ENCODE measurements at places on chromosomes 6 and 20.

- DNase-seq = no peak
Measured at GRCh38 chr20:38722683-38723016, 1.6 kb upstream of the SLC32A1 start.

DNA sequence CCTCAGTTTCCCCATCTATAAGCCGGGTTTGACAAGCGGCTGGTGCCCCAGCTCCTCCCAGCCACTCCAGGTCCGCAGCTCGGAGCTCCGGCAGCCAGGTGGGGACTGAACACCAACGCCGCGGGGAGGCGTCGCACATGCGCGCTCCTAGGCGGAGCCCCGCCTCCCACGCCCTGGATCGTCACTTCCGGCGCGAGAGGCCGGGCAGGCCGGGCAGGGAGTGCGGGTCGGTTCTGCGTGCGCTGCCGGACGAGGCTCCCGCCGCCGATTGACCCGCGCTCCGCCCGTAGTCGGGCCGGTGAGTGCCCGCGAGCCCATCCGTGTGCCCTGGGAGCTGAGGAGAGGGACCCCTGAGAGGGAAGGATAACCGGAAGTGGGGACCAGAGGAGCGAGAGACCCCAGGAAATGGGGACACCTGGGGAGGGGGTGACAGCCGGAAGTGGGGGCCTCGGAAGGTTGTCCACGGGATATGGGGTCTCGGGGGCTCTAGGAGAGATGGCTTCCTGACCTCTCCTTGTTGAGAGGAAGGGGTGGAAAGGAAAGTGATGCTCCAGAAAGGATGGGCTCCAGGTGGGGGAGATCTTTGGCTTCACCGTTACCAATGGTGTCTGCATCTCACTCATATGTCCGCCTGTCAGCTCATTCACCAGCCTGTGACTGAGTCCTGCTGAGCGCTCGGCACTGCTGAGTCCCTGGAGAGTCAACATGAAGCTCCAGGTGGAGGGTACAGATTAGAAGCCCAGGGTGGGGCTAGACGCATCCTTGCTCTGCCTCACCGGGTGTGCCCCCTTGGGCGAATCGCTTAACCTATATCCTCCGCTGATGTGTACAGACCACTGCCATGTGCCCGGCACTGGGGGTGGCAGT lies at the start of gene TTPAL:
Gene TTPAL (plus strand): TSS at position 181 of the 867 bp plus-strand sequence. CDS start 4,126 bp downstream, outside the sequence.
- peak; percentile 94 for DNase-seq

- DNase-seq = peak; percentile 77
Measured at GRCh38 chr20:56343861-56344381, 14.9 kb upstream of the FAM210B start.

DNA sequence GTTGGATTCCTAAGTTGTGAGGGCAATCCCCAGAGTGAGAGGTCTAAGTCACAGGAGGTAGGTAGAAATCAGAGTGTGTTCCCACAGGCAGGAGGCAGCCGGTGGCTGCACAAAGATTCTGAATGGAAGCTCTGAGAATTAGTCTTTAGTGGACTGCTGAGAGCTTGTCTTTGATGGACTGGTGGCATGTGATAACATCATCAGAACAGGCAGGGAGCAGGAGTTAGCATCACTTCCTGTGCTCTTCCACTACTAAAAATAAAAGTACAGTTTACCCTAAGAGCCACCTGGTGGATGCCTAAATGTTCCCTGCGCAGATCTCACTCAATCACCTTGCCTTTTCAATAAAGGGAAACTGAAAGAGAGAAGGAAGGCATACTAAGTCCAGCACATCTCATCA lies 294.6 kb upstream of the POU3F2 start:
- DNase-seq = no peak

GRCh38 chr20:64131406-64131805 lies 24.0 kb upstream of the NPBWR2 start:
- DNase-seq = no peak

GRCh38 chr6:40732878-40733277 lies 145.7 kb upstream of the LRFN2 start:
- DNase-seq = no peak

- peak; percentile 60 for DNase-seq
Measured at GRCh38 chr6:101396548-101397173, 3.2 kb downstream of the GRIK2 start.

DNA sequence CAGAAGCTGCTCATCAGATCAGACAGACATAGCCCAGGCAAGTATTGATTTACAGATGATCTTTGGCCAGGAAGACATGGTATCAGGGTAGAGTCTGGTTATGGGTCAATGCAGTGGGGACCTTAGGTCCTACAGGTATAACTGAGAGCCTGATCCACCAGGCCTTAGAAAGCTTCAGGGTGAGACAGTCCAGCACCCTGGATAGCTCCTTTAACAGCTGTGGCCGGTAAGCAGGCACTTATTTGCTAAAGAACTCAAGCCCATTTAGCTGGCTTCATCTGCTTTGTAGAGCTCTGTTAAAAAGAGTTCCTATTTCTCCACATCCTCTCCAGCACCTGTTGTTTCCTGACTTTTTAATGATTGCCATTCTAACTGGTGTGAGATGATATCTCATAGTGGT lies 39.6 kb downstream of the ESR1 start:
- DNase-seq = no peak

- no peak for DNase-seq
Measured at GRCh38 chr20:43065299-43065698, 124.4 kb downstream of the PTPRT start.

DNA sequence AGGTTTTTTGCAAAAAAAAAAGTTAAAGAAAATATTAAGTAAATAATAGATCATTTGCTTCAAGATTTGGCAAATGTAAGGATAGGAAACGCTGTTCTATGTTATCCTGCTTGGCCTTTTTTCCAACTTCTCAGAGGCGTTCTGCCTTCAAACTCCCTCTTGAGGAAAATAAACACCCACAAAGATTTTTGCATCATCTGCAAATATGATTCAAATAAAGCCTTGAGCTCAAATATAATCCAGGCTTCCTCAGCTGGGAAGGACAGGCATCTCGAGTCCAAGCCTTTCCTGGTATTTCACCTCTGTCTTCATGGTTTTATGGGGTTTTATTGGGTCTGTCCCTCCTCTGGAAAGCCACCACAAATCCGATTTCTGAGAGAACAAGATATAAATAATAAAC lies 67.7 kb upstream of the PTPN1 start:
- no peak for DNase-seq

DNA sequence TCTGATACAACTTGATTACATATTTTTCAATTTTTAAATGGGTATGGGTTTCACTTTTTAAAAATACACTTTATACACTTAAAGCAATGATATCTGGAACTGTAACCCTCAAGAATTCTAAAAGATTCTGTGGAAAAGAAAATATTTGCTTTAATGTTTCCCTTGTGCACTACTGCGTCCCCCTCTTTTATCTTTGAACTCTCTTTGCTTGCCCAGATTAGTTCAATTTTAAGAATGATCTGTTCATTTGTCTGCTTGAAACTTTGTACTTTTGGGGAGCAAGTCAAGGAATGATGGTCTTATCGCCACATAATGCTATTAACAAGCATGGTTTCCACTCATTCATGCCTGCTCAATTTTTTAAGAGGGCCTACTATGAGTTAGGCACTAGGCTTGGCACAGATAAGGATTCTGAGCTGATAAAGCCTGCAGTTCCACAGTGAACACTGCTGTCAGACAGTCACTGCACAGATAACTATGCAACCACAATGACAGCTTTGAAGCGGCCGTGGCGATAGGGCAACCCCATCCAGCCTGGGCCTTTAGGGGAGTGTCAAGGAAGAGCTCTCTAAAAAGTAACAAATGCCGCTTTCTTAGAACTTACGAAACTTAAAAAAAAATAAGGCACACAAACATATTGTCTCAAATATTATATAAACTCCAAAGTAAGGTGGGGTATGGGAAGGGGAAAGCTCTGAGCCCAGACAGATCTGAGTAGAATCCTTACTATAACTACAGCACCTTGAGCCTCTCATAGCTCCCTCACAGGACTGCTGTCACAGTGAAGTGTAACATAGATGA lies 29.7 kb downstream of the FYN start:
- peak; percentile 72 for DNase-seq

- no peak for DNase-seq
Measured at GRCh38 chr20:40931410-40932044, 97.1 kb upstream of the TOP1 start.

DNA sequence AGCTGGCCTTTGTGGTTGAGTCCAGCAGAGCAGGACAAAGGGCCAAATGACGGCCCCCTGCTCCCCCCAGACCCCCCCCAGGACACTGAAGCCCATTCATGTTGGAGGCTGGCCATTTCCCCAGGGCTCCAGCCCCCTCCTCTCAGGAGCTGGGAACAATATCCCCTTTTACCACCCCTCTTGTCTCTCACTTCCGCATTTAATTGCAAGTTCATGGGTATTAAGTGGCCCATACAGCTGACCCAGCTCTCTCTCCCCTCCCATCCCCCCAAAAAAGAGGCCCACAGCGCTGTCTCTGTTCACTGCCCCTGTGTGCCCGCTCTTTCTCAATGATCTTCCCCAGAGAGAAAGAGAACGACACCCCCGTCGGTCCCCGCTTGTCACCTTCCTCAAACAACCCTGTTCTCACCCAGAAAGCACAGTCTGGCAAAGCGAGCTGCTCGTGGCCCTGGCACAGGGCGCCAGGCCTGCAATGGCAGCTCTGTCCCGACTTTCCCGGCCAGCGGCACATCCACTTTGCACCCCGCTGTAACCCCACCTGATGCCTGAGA lies 30.4 kb downstream of the PREX1 start:
- DNase-seq = no peak

DNA sequence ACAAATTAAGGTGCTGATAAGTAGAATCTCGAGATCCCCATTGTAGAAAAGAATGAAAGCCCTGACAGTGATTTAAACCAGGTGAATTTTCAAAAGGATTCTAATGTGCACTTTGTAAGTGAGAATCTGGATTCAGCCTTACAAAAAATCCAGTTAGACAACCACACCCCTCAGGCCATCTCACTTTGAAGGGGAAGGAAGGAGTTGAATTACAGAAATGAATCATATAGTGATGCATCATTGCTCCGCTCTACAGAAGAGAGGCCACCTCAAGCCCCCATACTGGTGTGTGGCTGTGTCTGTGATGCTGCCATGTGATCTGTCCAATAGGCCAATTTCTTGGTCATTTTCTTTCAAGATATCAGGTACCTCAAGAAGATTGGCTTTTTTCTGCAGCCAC lies 85.5 kb upstream of the NT5E start:
- peak; percentile 36 for DNase-seq

- DNase-seq = no peak
Measured at GRCh38 chr6:107592806-107593205, 102.9 kb downstream of the SOBP start.

DNA sequence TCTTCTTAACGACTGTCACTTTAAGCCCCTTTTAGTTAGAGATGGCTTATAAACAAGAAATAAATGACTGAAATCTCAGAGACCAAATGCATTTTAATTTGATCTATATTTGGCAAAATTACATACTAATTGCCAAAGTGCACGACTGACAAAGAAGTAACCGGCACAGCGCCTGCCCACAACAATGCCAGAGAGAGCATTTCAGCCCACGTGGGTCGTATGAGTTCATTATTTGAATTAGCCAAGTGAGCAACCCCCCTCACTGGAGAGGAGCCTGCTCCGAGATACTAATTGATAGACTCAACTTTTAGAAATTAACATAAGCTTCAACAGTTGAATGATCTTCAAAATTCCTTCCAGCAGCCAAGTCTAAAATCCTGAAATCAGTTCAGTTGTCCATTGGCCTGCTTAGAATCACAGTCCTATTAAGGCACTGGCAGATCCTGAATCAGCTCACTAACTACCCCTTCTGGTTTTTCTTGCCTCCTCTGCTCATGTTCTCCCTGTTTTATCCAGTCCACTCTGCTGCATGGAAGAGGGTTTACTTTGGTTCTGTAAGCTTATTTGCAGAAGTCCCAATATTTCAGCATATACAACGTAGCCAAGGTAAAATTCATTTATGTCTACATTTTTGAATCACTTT lies 519.1 kb upstream of the AGPAT4 start:
- DNase-seq = no peak

DNA sequence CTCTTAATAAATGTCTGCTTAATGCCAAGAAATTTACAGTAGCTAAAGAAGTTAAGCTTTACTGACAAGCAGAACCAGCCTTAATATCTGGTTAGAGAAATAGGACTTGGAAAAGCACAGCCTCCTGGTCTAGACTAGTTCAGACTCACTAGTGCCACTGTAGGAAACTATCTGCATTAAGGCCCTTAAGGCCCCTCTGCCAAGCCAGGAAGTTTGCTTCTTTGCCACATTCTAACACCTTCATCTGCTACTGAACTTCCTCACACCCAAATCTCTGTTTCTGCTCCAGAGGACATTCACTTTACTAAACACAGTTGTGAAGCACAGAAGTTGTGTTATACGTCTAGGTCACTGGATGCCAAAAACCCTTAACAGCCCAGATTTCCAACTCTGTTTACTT lies 302.8 kb downstream of the BTBD9 start:
- DNase-seq = no peak

GRCh38 chr20:2336471-2336870 lies 40.7 kb downstream of the TGM3 start:
- DNase-seq = no peak

DNA sequence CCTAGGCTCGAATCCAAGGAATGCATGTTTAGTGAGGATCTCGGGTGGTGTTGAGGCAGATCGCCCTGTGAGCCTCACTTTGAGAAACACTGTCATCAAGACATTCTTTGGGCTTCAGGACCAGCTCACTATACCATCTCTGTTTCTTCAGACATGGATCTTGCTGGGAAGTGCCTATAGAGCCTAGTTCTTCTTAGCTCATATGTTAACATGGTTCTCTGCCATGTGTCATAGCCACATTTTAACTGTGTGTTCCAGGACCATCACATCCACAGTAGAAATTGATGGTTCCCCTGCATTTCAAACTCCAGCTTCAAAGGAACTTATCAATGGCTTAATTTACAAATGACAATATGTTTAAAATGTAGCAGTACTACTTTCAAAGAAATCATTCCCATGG lies 57.4 kb downstream of the NOX3 start:
- no peak for DNase-seq

- DNase-seq = no peak
Measured at GRCh38 chr6:84517741-84518530, 246.5 kb downstream of the TBX18 start.

DNA sequence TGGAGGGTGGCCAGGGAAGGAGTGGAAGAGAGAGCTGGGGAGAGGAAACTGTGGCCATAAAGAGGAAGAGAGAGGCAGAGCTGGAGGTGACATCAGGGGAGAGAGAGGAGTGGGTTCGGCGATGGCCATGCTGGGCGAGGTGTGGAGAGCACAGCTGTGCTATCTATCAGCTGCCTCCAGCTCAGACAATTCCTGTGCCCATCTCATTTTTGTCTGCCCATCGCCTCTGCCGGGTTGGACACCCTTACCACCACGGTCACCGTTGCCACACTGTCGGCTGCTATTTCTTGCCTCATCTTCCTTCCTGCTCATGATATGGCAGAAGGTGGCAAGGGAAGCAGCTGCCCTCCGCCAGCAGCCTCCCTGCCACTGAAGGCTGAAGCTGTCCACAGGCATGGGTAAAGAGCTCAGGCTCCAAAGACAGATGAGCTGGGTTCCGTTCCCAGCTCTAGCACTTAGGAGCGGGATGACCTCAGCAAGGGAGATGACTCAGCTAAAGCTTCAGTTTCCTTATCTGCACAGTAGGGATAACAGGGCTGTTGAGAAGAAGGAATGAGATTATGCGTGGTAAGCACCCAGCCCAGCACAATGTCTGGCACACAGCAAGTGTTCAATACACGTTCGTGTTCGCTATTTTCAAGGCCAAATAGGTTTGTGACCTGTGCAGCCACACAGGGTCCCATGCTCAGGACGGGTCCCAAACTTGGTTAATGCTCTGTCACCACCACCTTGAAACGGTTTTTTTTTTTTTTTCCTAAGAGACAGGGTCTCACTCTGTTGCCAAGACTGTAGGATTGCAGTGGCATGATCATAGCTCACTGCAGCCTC lies 21.9 kb upstream of the TAF8 start:
- peak; percentile 46 for DNase-seq

- no peak for DNase-seq
Measured at GRCh38 chr20:4303136-4303535, 287.8 kb upstream of the RNF24 start.

Measured in stimulated activated CD8-positive, alpha-beta memory T cell treated with anti-CD3 and anti-CD28 coated beads, Interleukin-4, amount 100 ng/mL, for 48 hours (primary cell).